GM12878 (cell line): ENCODE measurements at places on chromosomes 12 and 14. TPM values are rescaled to one million over a fixed set of nuclear protein-coding genes. Genes with fewer than 3 reads are reported as not detected.

DNA sequence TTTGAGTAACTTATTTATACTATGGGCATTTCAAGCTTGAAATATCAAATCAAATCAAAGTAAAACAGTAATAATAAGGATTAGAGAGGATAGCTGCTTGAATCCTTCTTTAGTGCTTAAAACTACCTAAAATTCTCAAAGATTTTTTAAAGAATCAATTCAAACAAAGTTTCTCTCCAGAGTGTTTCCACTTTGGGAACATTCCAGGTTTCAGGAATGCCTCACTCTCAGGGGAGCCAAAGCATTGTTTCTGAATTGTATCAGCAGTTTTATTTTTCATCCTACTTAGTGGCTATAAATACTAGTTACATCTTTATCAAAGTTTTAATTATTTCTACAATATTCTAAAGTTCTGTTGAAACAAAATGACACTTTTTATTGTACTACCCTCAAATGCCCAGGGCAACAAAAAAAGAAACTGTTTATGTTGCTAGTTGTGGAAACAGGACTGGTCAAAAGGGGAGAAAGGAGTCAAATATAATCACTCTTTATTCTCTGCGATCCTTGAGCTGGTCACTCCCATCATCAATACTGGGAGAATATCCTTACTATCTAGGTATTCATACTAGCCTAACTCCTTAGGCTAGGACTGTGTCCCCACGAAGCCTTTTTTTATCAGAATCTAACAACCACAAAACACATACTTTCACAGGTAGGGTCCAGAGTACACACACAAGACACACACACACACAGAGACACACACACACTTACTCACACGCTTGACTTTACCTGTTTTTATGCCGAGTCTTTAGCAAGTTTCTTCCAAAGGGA, 598 bp downstream of the RASSF9 start:
- no peaks in the 10 kb centered on the region for H3K4me1 ChIP-seq
- no peak overlapping the region for H3K27ac ChIP-seq
- no peaks in the 10 kb centered on the region for H3K36me3 ChIP-seq
- no peak for DNase-seq

GRCh38 chr14:105166571-105167302, 1.8 kb downstream of the JAG2 start:
- H3K27ac ChIP-seq, result no peak overlapping the region

DNA sequence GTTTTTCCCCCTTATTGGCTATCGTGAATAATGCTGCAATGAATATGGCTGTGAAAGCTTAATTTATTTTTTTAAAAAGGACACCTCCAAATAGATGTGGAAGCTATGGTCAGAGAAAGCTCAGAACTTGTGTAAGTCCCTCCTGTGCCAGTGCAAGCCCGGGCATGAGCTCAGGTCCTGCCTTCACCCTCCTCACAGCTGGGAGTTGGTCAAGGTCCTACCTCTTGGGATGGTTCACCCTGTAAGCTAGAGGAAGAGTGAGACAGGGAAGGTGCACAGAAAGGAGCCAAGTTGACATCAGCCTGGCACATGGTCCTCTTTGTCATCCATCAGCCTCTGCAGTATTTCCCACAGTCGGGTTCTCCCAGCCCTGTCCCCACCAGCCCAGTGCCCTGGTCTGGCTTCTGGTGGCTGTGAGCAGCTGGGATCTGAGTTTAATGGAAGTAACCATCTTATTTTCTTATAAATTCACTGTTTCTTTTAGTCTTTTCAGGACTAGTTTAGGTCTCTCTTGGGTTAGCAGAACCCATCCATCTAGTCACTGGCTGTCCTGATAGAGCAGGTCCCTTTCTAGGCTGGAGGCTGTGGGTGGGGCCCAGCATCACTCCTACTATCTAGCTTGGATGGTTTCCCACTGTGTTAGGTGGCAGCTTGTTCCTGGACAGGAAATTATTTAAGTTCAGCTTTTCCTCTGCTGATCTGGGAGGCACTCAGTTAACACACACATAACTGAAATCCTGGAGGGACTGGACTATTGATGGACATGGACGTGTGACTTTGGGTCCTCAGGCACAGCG, 11.8 kb upstream of the PLEKHG3 start:
- H3K4me1 ChIP-seq, result no peaks in the 10 kb centered on the region
- no peak for DNase-seq
- H3K27ac ChIP-seq, result no peak overlapping the region
- no peaks in the 10 kb centered on the region for H3K27me3 ChIP-seq

GRCh38 chr14:96351986-96352385, 11.2 kb downstream of the ATG2B start:
- DNase-seq, result no peak
- no peaks in the 10 kb centered on the region for H3K27me3 ChIP-seq
- H3K4me1 ChIP-seq, result no peaks in the 10 kb centered on the region

DNA sequence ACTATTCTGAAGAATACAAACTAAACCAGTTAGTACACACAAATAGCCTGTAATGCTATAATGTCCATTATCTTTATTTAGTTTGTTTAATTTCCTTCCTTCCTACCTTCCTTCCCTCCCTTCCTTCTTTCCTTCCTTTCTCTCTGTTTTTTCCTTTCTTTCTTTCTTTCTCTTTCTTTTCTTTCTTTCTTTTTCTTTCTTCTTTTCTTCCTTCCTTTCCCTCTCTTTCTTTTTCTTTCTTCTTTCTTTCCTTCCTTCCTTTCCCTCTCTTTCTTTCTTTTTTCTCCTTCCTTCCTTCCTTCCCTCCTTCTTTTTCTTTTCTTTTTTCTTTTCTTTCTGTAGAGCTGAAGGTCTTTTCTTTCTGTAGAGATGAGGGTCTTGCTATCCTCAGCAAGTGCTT, 131.2 kb downstream of the TMEM30B start:
- no peak for DNase-seq
- no peak overlapping the region for H3K4me3 ChIP-seq
- H3K36me3 ChIP-seq, result no peaks in the 10 kb centered on the region
- no peaks in the 10 kb centered on the region for H3K27me3 ChIP-seq
- H3K4me1 ChIP-seq, result no peaks in the 10 kb centered on the region

The GLIPR1 gene
- total RNA-seq, result 27.9 and 32.9 TPM in 2 replicates

The KCNA1 gene
- total RNA-seq, result 0.36 and 0.72 TPM in 2 replicates

The SERPINA12 gene
- not detected in 2 replicates for total RNA-seq

The EPYC gene
- not detected in 2 replicates for total RNA-seq

The AKAP6 gene
- 5.3 and 5.9 TPM in 2 replicates for total RNA-seq
